ENCODE measurements at places on chromosomes 1 and 21.
A peak's percentile ranks its signal among the peaks of the same experiment; 100 is the strongest.

DNA sequence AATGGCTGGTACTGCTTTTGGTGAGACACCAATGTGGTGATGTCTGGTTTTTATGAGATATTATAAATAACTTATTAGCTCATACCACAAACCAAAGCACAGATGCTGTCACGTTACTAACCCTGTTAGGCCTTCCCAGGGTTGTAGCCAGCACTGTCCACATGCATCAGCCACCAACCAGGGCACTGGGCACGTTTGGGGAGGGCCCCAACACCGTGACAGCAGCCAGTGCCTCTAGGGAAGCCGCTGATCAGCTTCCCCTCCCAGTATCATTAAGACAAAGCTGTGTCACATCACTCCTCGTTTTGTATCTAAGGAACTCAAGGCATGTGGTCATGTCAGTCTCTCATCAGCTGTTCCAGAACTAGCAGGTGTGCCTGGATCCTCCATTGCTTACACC lies 13.9 kb downstream of the URB1 start:
- no peak for DNase-seq

- DNase-seq, result no peak
Measured at GRCh38 chr1:42806593-42806992, 10.3 kb upstream of the ERMAP start.

DNA sequence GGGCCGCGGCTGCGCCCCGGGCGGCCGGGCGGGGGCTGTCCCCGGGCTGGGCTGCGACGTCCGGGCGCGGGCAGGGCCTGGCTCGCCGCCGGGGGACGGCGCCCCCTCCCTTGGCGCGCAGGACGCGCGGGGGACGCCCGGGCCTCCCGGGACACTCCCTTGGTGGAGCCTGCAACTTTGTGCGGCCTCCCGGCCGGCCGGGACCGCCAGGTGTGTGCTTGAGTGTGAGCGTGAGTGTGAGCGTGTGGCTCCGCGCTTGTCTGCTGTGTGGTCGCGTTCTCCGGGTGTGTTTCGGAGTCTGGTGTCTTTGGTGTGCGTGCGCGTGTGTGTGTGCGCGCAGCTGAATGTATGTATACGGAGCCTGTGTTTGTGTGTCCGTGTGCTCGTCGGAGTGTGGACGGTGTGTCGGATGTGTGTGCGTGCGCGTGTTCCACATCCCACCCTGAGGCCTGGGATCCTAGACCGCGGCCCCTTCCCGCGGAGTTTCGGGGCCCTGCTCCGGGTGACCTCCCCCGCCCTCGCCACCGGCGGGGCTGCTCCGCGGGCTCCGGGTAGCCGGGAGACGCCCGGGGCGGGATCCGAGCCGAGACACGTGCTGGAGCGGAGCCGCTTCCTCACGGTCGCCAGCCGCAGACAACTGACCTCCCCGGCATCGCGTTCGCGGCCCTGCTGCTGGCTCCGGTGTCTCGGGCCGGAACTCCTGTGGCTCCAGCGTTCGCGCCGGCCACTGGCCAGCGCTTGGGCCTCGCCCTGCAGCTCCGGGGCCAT lies 1.7 kb downstream of the PTPRU start:
- no peak for DNase-seq

- no peak for DNase-seq
Measured at GRCh38 chr1:62595647-62596046, 1.7 kb upstream of the ANGPTL3 start.

DNA sequence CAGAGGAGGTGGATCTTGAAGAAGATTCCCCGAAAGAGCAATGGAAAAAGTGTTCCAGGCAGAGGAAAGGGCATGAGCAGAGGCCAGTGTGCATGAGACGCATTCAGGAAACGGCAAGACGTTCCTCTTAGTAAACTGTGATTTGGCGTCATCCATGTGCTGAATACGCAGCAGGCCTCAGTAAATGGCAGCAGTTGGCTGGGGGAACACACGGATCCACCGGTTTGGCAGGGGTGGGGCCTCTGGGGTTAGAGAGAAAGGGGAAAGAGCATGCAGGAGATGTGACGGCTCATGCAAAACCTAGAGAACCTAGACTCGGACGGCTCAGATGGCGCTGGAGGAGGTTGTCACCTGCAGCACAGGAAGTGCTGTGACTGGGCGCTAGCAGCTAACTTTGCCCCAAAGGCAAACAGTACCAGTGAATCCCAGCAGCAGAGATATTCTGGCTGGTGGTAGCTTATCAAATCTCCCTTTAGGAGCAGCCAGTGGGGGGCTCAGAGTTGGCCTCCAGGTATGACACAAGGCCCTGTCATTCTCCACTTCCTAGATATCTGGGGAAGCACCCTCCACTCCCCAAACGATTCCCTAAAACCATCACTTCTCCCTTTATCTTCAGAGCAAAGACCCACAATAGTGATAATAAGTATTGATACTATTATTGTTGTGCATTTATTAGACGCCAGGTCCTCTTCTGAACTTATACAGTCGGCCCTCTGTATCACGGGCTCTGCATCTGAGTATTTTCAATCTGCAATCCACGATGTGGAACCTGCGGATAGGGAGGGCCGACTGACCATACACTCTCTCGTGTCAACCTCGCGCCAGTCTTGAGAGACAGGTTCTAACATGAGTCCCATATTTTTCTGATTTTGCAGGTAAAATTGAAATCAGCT lies 7.6 kb downstream of the LAPTM5 start:
- DNase-seq, result no peak

GRCh38 chr21:36451506-36451905 lies 28.4 kb downstream of the CLDN14 start:
- DNase-seq, result no peak

GRCh38 chr1:232431326-232431725 lies 198.6 kb downstream of the SIPA1L2 start:
- no peak for DNase-seq

GRCh38 chr1:31593770-31594632 lies 17.7 kb downstream of the TINAGL1 start:
- DNase-seq, result no peak

DNA sequence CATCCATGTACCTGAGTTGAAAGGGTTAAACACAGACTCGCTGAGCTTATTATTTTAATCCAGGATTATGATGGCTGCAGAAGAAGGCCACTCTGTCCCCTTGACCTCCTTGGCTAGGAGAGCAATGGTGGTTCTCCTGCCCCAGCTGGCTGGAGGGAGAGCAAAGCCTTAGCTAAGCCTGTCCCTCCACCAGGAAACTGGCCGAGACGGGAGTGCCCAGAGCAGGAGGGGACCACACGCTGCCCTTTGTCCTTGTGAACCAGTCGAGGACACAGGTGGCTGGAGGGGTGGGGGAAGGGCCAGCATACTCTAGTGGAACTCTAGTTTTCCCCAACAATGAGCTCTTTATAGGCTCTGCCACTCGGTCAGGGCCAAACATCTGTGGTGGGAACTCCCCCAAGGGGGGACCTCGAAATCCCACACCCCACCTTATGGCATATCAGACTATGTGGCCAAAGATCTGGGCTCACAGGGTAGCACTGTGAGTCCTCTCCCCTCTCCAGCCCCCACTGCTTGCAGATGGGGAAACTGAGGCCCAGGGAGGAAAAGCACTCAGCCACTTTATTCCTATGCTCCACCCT lies 12.9 kb downstream of the KIAA1614 start:
- DNase-seq, result no peak

GRCh38 chr1:58155418-58156123 lies 391.0 kb downstream of the OMA1 start:
- DNase-seq, result no peak

DNA sequence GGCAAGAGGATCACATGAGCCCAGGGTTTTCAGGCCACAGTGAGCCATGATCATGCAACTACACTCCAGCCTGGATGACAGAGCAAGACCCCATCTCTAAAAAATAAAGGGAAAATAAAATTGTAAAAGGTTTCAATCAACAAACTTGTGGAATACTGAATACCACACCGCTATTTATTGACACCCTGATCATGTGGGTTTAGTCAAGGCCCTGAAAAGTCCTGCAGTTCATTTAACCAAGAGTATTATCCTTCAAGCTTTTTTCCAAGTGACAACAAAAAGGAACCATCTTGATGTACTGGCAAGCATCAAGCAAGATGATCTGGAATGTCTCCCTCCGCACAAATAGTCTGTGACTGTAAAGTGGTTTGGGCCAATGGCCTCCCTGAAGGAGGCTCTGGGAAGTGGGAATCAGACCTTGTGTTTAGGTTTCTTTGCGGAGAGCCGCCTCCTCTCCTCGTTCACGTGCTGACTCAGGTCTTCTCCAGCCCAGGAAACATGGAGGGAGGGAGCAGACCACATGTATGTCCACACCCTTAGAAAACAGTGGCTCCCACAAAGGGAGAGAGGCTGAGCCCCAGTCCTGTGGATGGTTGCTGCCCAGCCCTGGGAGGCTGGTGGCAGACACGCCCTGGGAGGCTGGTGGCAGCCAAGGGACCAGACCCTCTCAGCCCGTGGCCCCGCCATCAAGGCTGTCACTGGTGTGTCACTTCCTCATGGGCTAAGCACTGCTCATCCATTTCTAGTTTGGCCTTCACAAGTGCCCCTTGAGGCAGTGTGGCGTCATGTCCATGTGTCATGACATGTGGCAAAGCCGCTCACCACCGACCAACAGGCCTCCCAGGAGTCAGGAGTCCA lies 56.7 kb downstream of the RIPK4 start:
- no peak for DNase-seq

- no peak for DNase-seq
Measured at GRCh38 chr1:3903141-3904005, 3.3 kb upstream of the C1orf174 start.

GRCh38 chr1:68178821-68179490 lies 53.4 kb downstream of the WLS start:
- DNase-seq, result no peak

DNA sequence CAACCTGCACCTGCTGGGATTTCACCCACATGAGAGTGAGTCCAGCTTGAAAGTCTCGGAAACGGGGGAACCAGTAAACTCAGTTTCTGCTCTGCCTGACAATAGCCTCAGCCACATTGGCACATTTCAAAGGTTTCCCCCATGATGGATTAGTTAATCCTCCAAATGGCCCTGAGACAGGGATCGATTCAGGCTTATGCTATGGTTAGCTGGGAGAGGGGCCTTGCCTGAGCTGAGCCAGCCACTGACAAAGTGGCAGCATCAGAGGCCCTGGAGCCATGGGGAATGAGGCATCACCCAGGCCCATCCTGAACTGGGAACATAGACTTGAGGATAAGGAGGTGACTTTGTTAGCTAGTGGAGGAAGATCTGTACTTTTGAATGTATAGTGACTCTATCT lies 2.9 kb upstream of the CLSTN1 start:
- DNase-seq, result no peak

- no peak for DNase-seq
Measured at GRCh38 chr1:206518206-206518605, 10.9 kb downstream of the RASSF5 start.

DNA sequence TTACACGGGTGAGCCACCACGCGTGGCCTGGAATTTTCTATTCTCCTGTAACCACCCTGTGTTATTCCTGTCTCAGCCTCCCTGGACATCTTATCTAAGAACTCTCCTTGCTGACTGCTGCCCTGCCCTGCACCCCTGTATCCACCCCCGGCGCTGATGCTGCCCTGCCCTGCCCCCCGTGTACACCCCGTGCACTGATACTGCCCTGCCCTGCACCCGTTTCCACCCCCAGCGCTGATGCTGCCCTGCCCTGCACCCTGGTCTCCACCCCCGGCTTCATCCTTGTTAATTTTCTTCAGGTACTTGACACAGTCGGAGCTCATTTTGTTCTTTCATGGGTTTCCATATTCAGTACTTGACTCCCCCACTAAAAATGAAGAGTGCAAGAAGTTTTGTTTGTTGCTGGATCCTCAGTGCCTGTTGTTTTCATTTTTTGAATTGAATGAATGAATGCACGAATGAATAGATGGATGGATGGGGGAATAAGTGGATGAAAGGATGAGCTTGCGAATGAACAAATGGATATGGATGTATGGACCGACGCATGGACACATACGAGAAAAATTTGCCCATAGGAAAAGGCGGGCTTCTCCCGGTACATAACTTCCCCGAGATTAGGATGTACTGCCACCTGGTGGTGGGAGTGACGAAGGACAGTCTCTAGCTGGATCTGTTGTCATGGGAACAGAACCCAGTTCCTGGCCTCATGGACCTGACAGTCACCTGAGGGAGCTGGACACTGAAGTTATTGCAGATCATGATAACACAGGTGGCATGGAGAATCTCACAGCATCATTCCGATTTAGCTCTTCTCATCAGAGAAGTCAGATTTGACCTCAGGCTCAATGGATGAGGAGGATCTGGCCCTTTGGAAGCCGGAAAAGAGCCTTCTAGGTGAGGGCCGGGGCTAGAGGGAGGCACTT lies 14.9 kb downstream of the AADACL4 start:
- peak; percentile 21 for DNase-seq

DNA sequence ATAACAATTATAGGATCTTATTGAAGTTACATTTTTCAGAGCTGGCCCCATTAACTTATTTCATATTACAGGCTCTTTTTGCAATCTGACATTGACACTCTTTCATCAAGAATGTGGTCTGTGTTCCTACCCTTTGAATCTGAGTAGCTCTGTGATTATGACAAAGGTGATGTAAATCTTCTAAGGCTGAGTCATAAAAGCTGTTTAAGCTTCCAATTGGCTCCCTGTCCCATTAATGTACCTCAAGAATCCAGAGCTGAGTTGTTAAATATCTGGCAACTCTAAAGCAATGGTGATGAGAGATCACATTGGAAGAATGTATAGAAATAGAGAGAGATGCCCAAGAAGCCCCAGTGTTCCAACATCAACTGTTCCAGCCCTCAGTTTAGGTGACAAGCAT lies 178.5 kb upstream of the DEPDC1 start:
- no peak for DNase-seq

- DNase-seq, result no peak
Measured at GRCh38 chr1:16458831-16459230, 18.3 kb downstream of the NECAP2 start.
